ENCODE measurements at places on chromosomes 2 and 18. TPM values are rescaled to one million over a fixed set of nuclear protein-coding genes. Genes with fewer than 3 reads are reported as not detected.

The RPRM gene
- polyA plus RNA-seq = 7.1 TPM

The AQP12B gene
- not detected for polyA plus RNA-seq

The UGT1A4 gene
- polyA plus RNA-seq = not detected

- DNase-seq = no peak
These were observed 247.1 kb downstream of the BCL11A start for GRCh38 chr2:60306267-60306861.

DNA sequence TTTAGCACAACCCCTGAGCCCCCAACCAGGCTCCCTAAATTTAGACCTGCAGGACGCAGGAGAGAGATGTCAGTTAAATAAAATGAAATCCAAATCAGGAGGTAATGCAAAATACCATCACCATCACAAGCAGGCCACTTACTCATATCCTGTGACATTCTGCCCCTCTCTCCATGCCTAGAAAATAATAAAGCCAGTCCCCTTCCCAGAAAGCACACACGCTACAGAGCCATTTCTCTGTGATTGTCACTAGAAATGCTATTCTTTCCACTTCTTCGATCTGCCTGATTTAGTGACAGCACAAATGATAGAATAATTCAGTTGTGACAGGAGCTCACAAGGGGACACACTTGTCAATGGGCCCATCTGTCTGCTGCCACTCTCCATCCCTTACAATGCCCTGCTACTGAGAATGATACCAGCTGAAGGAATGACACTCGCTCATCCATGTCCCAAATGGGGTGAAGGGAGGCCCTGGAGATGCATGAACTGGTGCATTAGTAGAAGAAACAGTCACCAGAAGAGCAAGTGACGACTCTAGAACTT lies 272.1 kb downstream of the SP3 start:
- DNase-seq = no peak

GRCh38 chr2:217790681-217791392 lies 212.0 kb downstream of the TNS1 start:
- DNase-seq = no peak

GRCh38 chr18:65811307-65811706 lies 60.5 kb downstream of the CDH7 start:
- no peak for DNase-seq

GRCh38 chr18:59700535-59700967 lies 3.3 kb upstream of the CCBE1 start:
- DNase-seq = no peak

- DNase-seq = no peak
These were observed 325 bp upstream of the TTLL4 start for GRCh38 chr2:218710334-218710686.

- DNase-seq = no peak
These were observed 7.6 kb downstream of the COX5B start for GRCh38 chr2:97653473-97653872.

Data from muscle of arm (tissue), 14 donors.